ENCODE measurements at places on chromosomes 13 and 19.

DNA sequence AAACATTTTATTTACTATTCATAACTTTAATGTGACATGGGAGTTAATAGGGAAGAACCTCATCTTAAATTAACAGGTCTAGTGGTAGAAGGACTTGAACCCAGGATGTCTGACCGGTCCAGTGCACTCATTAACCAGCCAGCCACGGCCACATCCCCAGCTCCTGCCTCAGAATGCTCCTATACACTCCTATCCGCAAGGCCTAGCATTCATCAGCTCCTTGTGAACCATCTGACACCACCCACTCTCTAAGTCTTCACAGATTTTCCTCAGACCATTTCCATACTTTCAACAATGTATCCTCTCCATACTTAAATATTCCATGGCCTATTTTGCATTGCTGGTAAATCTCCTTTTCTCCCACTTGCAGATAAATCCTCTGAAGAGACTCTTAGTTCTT is 98.3 kb downstream of the KLF12 start:
- DNase-seq = no peak

- DNase-seq = no peak
These were observed 139.5 kb upstream of the SPACA7 start for GRCh38 chr13:112236539-112237197.

DNA sequence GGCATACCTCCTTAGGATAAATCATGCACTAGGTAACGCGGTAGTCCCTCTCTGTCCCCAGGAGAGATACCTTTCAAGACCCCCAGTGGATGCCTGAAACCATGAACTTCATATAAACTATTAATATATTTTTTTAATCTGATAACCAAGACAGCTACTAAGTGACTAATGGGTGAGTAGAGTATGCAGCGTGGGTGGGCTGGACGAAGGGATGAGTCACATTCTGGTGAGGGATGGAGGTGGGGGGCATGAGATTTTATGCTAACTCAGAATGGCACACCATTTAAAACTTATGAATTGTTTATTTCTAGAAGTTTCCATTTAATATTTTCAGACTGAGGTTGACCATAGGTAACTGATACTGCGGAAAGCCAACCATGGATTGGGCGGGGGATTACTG is 46.2 kb downstream of the CDK8 start:
- no peak for DNase-seq

GRCh38 chr13:30915691-30916541 is 9.8 kb downstream of the MEDAG start:
- no peak for DNase-seq

GRCh38 chr13:106593132-106593531 is 25.2 kb upstream of the ARGLU1 start:
- DNase-seq = no peak

DNA sequence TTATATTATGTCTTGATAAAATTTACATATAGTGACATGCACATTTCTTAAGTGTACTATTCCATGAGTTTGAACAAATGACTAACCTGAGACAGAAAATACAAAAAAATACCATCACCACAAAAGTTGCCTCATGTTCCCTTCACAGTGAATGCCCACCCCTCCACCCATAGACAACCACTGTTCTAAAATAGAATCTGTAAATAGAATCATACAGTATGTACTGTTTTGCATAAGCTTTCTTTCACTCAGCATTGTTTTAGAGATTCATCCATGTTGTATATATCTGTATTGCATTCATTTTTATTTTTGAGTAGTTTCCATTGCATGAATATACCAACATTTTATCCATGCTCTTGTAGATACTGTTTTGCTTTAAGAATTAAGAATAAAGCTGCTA is 23.3 kb upstream of the RBM26 start:
- no peak for DNase-seq

DNA sequence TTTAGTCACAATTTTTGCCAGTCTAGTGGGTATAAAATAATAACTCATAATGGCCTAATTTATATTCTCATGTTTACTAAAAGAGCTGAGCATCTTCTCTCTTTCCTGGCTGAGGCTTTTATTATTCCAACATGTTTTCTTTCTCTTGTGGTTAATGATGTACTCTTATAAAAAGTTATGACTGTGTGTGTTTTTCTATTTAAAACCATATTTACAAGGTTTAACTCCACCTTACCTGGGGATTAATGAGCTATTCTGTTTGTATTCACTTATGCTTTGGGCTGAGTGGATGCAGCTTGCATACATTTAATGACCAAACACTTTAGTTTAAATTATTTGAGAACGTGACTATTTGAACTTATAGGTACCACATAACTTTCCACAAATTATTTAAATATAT is 1365.7 kb upstream of the SLC10A2 start:
- no peak for DNase-seq

DNA sequence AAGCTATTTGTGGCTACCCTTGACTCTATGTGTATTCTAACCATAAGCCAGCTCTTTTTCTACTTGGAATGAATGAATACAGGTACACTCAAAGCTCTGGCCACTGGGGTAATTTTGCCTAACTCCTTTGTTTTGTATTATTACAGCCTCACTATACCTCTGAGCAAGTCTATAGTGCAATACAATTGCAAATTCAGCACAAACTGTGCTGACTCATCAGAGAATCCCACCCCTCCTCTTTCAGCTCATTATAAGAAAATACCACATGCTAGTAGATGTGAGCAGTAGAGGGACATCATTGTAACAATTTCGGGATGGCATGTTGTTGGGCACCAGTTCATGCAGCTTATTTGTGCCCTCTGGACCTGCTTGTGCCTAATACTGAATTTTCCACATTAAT is 1382.2 kb downstream of the SLITRK5 start:
- no peak for DNase-seq

Measured in stimulated activated CD4-positive, alpha-beta T cell treated with anti-CD3 and anti-CD28 coated beads, Interleukin-1b, Interleukin-23, amount 100 ng/mL, for 48 hours (primary cell).